Suppressor macrophage treated with lipopolysaccharide for 1 hour (primary cell): ENCODE measurements at places on chromosomes 3 and 15.
A peak's percentile ranks its signal among the peaks of the same experiment; 100 is the strongest.

DNA sequence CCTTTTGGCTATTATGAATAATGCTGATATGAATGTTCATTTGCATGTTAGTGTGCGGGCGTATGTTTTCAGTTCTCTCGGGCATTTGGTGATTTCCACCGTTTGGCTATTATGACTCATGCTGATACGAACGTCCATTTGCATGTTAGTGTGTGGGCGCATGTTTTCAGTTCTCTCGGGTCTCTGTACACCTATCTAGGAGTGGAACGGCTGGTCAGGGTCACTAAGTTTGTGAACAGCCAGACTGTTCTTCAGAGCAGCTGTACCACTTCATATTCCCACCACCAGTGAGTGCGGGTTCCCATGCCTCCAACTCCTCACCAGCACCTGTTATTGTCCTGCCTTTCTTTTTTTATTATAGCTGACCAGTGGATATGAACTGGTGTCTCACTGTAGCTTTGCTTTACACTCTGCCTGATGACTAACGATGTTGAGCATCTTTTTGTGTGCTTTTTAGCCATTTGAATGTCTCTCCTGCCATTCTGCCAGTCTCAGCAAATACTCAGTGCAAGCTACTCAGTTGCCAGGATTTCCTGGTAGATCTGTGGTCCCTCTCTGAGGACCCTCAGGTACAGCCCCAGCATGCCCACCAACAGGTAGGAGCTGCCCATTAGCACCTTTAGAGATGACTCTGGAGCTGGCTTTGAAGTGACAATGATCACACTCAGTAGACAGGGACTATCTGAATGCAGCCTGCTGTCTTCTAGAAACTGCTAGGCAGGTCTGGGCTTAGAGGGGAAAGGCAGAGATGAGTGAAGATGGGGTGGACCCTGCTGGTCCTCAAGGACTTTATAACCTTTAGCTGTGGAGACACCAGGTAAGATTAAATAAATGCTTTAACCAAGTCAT lies 141.1 kb downstream of the XXYLT1 start:
- peak; percentile 60 for DNase-seq

DNA sequence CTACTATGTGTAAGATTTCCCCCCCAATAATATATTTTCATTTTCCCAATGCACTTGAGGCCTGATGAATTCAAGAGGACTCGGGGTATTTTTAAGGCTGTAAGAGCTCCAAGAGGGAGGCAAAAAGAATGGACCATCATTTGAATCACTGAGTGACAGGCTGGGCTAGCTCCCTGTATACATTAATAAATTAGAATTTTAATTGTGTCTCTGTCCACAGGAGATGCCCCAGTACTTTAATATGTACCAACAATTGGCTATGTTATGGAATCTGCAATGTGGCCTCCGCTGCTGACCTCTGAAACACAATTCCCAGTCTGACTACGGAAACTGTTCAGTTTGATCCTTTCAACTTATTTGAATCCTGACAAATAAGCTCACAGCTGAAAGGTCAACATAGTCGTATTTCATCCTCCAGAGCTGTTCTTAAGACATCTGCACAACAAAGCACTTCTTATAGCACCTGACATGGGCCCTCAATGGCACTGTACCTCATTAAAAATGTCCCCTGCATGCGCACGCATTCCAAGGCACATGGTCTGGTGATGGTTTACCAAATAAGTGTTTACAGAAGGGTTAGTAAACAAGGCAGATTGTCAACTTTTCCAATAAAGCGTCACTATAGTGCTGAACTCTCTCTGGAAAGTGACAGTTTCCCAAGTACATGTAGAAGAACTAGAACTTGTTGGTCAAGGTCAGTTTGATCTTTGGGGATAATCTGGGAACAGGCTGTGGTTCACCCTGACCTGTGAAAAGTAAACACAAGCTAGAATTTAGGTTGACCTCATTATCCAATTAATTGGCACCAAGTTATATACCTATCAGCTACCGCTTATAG lies 472.9 kb downstream of the FOXP1 start:
- DNase-seq, result no peak

- DNase-seq, result no peak
Measured at GRCh38 chr3:155418407-155418806, 124.9 kb upstream of the STRIT1 start.

- DNase-seq, result no peak
Measured at GRCh38 chr3:28136607-28137216, 104.7 kb upstream of the CMC1 start.

GRCh38 chr3:183491109-183491922 lies 62.9 kb upstream of the MCF2L2 start:
- no peak for DNase-seq

- DNase-seq, result no peak
Measured at GRCh38 chr3:51538115-51538458, 432 bp upstream of the RAD54L2 start.

DNA sequence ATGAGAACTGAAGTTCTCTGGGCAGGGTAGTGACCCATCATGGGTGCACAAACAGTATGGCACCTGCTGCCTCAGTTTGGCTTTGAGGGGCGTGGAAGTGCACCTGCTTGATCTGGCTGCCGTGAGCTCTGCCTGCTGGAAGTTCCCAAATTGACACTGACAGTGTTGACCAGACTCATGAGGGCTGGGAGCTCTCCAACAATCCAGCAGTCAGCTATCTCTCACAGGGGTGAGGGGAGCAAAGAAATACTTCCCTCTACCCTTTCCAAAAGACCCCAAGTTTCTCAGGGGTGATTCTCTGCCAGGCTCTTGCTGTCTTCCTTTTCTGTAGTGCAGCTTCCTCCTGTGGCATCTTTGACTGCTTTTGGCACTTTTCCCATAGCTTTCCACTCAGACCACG lies 49.4 kb upstream of the ROBO1 start:
- no peak for DNase-seq

GRCh38 chr3:157572559-157573270 lies 69.5 kb upstream of the VEPH1 start:
- DNase-seq, result peak; percentile 70

DNA sequence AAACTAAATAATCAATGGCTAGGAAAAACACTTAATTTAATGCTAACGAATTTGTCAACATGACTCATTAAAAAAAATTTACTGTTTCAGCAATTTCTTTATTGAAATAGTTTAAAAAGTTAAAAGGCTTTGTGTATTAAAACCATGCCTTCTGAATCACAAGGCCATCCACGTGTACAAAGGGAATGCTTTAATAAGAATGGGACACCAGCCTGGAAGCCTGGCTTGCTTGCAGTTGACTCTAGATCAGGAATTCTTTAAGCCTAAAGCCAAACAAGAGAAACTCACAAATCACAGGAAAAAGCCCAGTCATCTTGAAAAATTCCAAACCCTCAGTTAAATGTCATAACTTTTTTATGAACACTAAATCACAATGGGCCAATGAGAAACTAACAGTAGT lies 137.6 kb downstream of the PEAK1 start:
- no peak for DNase-seq

DNA sequence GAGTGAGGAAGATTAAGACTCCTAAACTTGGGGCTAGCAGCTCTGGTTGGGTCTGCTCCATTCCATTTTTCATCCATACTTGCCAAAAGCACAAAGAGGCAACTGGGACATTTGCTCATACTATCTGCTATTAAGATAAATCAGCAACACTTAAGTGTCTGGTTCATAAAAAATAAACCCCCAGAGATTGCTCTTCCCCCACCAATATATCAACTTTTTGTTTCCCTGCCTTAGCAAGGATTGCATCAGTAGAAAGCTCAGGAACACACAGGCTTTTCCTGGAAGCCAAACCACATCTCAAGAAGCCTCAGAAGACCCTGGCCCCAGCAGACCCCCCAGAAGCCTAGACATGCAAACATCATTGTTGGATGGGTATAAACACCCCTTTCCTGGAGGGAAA lies 232.4 kb upstream of the WNT5A start:
- no peak for DNase-seq
